Thymus (tissue), 14 donors: ENCODE measurements at places on chromosomes 1 and 21. TPM values are rescaled to one million over a fixed set of nuclear protein-coding genes. Genes with fewer than 3 reads are reported as not detected.

GRCh38 chr1:234199476-234200127, 173.7 kb upstream of the COA6 start:
- DNase-seq = no peak

GRCh38 chr21:40152476-40152875, 285.2 kb downstream of the PCP4 start:
- DNase-seq = no peak

CBS gene
- 2.3 TPM for total RNA-seq

DNA sequence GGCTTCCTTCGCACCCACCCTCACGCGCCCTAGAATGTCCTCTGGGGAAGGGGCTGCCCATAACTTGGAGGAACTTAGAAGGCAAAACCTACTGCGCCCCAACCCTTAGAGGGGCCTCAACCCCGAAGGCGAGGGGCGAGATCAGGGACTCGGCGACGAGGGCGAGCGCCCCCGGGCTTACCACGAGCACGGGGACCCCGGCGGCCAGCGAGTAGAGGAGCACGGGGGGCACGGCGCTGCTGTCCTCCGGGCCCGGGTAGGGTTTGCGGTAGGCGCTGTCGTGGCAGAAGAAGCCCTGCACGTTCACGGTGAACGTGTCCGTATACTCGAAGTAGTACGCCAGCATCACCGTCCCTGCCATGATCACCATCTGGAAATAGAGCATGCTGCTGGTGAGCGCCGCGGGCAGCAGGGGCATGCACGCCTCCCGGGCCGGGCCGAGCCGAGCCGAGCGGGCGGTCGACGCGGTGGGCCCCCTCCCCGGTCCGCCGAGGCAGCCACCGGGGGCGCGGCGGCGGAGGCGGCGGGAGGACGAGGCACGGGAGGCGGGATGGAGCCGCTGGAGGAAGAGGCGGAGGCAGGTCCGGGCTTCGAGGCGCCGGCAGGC, 304 bp downstream of the PLPPR5 start:
- no peak for DNase-seq

- no peak for DNase-seq
These were observed 15.4 kb downstream of the RAP1GAP start for GRCh38 chr1:21653744-21654100.

LRP8 gene
- 4.5 TPM for total RNA-seq

TACSTD2 gene
- 2.9 TPM for total RNA-seq

S100A6 gene
- total RNA-seq = 131 TPM

- no peak for DNase-seq
These were observed 116.3 kb downstream of the AK5 start for GRCh38 chr1:77398152-77398551.

- no peak for DNase-seq
These were observed 18.4 kb upstream of the PLEKHG5 start for GRCh38 chr1:6509919-6510291.

DNA sequence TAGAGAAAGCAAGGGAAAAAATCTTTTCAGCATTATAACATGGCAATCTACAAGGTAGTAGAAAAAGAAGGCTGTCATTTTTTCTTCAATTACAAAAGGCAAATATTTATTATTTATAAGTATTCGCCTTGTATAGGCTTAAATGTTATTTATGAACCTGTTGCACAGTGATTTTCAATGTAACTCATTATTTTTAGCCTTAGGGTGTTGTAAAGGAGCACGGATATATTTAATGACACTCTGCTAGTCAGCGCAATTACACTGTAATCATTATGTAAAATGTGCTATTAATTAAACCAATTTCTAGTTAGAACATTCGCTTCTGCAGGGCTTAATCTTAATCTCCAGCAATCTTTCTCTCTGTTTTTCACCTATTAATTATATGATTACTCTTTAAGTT, 145.0 kb downstream of the ATG4C start:
- DNase-seq = no peak

DNA sequence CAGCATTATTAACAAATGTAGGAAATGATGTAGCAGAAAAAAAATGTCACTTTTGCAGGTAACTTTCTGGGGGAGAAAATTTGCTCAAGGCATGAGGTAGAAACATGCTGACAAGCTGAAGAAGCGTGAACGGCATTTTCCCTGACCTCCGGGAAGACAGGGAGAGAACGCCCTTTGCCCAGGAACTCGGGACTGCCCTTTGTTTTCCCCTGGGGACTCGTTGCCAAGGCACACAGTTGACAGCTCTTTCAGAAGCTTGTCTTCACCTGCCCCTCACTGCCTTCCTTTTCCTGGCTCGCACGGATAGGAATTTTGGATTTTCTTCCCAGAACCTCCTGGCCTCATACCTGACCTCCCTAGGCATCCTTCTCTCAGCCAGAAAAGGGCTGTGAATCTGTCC, 52.7 kb upstream of the COA6 start:
- DNase-seq = no peak

ATP1A2 gene
- 0.38 TPM for total RNA-seq

RCSD1 gene
- total RNA-seq = 95.8 TPM

COL8A2 gene
- total RNA-seq = 11.5 TPM
